Spinal cord (tissue), 10 donors: ENCODE measurements at places on chromosomes 12 and 14.

DNA sequence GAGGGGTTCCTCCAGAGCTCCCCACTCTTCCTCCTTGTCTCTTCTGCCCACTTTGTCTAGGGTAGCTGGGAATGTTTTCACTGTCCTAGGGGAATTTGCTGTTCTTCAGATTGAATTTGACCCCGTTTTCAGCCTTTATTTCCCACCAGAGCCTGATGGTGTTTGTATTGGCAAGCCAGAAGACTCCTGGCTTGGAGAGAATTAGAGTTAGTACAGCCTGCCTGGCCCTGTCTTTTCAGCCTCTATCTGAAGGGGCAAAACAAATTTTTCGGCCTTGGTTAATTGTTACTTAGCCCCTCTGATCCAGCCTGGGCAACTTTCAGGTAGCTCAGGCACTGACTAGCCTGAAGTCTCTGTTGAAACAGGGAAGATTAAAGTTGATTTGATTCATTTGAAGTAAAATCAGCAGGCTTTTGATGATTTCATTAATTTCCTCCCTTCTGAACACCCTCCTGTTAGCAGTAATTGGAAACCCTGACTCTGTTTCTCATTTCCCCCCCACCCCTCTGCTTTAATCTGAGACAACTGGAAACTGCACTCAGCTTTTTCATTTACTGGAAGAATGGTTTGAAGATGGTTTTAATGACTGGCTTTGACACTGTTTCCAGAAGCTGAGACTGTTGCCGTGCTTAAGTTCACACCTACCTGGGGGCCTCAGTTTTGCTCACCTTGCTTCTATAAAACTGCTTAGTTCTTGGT is 63.3 kb downstream of the SUSD6 start:
- DNase-seq: no peak

GRCh38 chr14:75306927-75307699 is 28.5 kb downstream of the FOS start:
- peak; percentile 85 for DNase-seq

DNA sequence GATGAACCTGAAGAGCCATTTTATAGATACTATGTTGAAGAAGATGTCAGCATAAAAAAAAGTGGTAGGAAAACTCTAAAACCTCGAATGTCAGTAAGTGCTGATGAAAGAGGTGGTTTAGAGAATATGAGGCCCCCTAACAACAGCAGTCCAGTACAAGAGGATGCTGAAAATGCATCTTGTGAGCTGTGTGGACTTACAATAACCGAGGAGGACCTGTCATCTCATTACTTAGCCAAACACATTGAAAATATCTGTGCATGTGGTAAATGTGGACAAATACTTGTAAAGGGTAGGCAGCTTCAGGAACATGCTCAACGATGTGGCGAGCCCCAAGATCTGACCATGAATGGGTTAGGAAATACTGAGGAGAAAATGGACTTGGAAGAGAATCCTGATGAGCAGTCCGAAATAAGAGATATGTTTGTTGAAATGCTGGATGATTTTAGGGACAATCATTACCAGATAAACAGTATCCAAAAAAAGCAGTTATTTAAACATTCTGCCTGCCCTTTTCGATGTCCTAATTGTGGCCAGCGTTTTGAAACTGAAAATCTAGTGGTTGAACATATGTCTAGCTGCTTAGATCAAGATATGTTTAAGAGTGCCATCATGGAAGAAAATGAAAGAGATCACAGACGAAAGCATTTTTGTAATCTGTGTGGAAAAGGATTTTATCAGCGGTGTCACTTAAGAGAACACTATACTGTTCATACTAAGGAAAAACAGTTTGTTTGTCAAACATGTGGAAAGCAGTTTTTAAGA is 17.8 kb upstream of the HSPA2 start:
- DNase-seq: no peak

DNA sequence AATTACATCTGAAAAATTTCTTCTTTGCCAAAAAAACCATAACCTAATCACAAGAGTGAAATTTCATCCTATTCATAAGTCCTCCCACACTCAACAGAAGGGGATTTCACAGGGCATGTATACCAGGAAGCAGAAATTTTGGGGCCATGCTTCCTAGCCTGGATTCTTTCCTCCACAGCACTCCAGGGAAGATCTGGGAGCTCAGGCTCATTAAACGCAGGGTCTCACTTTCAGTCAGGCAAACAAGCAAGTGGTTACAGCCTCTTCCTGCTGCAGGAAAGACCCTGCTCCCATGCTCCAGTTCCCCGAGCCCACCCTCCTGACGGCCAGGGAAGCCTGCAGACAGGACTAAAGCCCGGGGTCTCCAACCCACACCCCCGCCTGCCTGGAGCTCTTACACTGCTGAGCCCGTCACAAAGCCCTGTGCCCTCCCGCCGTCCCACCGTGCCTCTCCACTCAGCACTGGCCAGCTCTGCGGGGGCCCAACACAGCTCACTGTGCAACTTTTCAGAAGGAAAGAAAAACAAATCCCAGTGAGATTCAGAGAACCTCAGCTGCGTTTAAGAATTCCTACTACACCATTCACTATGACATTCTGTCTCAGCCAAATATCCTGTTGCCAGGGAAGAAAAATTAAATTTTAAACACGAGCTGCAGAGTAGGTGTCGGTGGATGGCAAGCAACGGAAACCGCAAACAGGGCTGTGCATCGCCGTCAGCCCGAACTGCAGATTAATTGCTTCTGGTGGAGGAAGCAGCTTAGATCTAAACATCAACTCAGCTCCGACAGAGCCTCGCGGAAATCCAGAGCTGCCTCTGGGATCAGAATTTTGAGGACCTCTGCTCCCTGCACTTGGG is 106.7 kb upstream of the SFSWAP start:
- peak; percentile 64 for DNase-seq

GRCh38 chr14:85711620-85712019 is 181.7 kb downstream of the FLRT2 start:
- no peak for DNase-seq

GRCh38 chr14:49960453-49960852 is 67.6 kb downstream of the ARF6 start:
- DNase-seq: no peak

DNA sequence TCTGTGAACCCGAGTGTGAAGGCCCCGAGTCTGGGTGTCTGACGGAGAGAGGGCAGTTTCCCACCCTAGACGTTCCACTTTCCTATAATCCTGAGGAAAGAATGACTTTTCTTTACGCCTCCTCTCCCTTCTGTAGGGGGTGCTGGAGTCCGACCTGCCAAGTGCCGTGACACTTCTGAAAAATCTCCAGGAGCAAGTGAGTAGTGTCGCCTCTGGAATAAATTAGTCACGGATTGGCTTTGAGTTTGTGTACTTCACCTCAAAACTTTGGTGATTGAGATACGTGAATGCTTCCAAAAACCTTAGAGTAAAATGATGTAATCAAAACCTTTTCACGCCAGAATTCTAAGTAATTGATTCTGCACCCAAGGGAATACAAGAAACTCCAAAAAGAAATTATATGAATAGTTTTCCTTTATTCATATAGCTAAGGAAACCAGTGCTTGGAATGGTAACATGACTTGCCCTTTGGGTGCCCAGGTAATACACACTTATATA is 452 bp downstream of the NGDN start:
- no peak for DNase-seq

DNA sequence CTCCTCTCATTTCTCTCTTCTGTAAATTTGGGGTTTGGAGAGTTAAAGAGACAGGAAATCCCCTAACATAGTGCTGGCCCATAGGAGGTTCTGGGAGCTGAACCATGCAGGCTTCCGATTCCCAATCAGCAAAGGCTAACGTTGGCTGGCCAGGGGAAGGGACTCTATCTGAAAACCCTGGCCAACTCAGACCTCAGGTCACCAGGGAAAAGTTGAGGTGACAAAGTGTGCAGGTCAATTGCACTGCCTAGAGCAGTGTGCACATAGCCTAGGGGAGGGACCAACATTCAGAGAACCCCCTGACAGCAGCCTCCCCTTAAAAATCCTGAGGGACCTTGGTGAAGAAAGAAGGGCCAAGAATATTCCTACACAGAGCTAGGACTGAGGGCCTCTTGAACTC is 38.9 kb downstream of the TTC7B start:
- no peak for DNase-seq

DNA sequence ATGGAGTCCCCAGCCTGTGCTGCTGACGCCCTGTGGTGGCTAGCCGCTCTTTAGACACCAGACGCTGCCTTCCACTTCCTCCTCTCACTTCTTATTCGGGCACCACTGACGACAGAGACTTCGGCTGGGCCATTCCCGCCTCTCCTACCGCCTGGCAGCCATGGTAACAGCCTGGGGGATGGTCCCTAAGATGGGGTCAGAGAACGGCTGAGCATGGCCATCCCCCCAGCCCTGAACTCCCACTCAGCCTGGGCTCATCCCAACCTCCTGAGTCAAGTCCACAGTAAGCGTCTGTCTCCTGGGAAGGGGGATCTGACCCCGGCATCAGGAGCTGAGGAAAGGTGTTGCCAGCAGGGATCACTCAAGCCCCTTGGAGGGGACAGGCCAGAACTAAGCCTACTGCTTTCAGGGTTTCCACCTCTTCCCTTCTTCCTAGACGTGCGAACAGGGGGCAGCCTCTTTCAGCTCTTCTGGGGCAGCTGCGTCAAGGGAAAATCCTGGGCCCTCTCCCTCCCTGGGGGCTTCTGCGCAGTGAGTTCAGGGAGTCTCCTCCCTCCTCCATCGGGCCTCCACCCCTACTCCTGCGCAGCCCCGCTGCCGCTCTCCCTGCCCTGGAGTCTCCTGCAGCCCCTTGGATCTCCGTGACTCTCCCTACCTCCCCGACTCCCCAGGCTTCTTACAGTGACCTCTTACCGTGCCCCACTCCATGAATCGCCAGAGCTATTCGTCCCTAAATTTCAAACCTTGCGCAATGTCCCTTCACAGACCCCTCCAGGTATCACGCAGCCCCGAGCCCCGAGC is 643 bp upstream of the TAMALIN start:
- DNase-seq: no peak

- no peak for DNase-seq
Measured at GRCh38 chr14:25895740-25896139, 702.1 kb downstream of the NOVA1 start.
